ENCODE measurements at places on chromosomes 1 and 21. TPM values are rescaled to one million over a fixed set of nuclear protein-coding genes. Genes with fewer than 3 reads are reported as not detected.

GJA8 gene
- not detected for total RNA-seq

ADGRB2 gene
- 4.2 TPM for total RNA-seq

MYBPH gene
- not detected for total RNA-seq

FAM72C gene
- total RNA-seq, result not detected

KLHDC8A gene
- 2.0 TPM for total RNA-seq

RCC2 gene
- total RNA-seq, result 22.6 TPM
